Psoas muscle (tissue), 8 donors: ENCODE measurements at places on chromosomes 11 and 22.
A peak's percentile ranks its signal among the peaks of the same experiment; 100 is the strongest.

- DNase-seq = no peak
These were observed 63.2 kb downstream of the PARVA start for GRCh38 chr11:12440565-12440964.

- DNase-seq = peak; percentile 62
These were observed 1.0 kb upstream of the SESN3 start for GRCh38 chr11:95231881-95232605.

GRCh38 chr11:92222701-92223100, 1.9 kb upstream of the FAT3 start:
- DNase-seq = no peak

DNA sequence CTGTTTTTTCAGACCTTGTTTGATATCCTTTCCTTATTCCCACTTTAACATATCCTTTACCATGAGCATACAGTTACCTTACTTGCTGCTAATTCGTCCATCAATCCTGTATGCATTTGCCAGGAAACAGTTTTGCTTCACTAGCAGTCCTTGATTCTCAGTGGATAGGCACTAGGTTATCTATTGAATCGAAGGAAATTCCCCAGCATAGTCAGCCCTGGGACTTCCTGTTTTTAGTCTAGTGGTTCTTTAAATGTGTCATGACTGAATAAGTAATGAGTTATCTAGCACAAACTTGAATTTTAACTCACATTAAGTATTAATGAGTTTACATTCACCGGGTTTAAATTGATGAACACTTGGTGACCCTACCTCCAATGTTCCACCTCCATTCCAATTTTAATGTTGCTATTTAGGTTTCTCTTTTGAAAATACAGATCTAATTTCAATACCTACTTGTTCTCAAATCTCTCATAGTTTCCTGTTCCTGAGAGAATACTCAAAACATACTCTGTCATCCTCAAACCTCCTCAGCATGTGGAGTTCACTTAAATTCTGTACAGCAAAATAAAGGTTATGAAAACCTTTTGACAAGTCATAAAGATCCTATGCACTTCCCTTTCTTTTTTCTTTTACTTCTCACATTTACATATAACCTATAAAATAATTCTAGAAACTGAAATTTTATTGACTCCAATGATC, 1375.1 kb upstream of the TENM4 start:
- no peak for DNase-seq

DNA sequence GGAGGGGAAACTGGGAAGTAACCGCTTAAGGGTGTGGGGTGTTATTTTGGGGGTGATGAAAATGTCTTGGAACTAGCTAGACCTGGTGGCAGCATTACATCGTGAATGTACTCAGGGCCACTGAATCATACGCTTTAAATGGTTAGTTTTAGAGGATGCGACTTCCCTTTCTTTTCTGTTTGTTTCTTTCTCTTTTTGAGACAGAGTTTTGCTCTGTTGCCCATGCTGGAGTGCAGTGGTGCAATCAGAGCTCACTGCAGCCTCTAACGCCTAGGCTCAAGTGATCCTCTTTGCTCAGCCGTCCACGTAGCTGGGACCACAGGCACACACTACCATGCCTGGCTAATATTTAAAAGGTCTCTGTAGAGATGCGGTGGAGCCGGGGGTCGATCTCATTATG, 5.6 kb upstream of the MIAT start:
- DNase-seq = no peak

GRCh38 chr11:43738600-43739409, 58.3 kb downstream of the HSD17B12 start:
- no peak for DNase-seq

DNA sequence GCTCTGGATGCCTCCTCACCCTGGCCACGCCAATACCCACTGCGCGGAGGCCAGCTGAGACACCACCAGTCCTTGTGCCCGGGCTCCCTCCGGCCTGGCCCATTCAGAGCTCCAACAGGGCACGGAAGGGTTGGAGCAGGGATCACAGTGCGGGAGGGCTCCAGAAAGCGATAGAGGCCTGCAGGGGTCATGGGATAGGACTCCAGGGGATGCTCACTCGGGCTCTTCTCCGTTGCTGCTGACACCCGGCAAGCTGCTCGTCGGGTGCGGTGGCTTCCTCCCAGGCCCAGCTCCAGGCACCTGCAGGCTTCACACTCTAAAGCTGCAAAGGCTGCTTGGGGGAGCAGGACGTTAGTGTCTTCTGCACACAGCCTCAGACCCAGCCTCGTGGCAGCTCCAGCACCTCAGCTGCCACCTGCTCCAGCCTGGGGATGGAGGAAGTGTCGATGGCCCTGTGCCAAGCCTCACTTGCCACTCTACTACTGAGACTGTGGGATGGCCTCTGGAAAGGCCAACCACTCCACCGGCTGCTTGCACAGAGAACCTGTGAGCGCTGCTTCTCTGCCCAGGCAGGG, 10.6 kb downstream of the WNT7B start:
- no peak for DNase-seq

GRCh38 chr11:122089111-122089510, 26.9 kb downstream of the BLID start:
- no peak for DNase-seq

GRCh38 chr11:65711785-65712632, at the start of gene KAT5:
TSS of gene KAT5 (plus strand) at chr11:65712252. CDS start at chr11:65712268, 16 bp downstream.
- DNase-seq = peak; percentile 99

DNA sequence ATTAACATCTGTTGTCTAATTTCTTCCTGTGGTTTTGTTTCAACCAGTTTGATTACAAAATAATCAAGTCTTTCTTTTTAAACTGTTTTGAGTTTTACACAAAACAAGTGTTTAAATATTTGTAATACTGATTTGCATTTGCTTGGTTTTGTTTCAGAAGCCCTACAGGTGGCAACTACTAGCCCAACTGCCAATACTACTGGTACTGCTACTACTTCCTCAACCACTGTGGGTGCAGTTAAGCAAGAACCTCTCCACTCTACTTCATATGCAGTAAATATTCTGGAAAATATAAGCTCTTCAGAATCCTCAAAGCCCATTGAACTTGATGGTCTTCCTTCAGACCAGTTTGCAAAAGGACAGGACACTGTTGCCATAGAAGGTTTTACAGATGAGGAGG, 61.1 kb downstream of the QSER1 start:
- no peak for DNase-seq

GRCh38 chr22:19787849-19788141, 27.2 kb downstream of the TBX1 start:
- no peak for DNase-seq

- DNase-seq = peak; percentile 56
These were observed 31.4 kb upstream of the BRSK2 start for GRCh38 chr11:1358286-1358685.

GRCh38 chr11:9506489-9507276, 45.9 kb downstream of the ZNF143 start:
- DNase-seq = peak; percentile 71

- no peak for DNase-seq
These were observed 2191.2 kb downstream of the LRRC4C start for GRCh38 chr11:39268176-39268690.

- no peak for DNase-seq
These were observed 182.7 kb downstream of the ADAMTS15 start for GRCh38 chr11:130631119-130631518.

DNA sequence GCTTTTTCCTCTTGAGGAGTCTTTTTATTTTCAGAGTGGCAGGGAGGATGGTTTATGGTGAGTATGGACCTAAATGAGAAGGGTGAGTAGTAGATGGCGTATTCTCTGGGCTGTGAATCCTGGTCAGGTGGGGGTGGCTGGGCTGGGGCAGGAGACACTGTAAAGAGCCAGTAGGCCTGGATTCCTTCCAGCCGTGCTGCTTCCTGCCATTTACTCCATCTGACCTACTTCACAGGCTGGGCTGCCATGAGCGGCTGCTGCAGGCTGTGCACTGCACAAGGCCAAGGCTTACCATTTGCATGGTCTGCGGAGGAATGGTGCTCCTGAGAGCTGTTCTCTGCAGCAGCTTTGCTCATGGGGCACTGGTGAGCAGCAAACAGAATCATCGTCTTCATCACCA, 297.6 kb downstream of the KIRREL3 start:
- DNase-seq = no peak

GRCh38 chr22:30947173-30947815, 21.3 kb downstream of the MORC2 start:
- DNase-seq = no peak

DNA sequence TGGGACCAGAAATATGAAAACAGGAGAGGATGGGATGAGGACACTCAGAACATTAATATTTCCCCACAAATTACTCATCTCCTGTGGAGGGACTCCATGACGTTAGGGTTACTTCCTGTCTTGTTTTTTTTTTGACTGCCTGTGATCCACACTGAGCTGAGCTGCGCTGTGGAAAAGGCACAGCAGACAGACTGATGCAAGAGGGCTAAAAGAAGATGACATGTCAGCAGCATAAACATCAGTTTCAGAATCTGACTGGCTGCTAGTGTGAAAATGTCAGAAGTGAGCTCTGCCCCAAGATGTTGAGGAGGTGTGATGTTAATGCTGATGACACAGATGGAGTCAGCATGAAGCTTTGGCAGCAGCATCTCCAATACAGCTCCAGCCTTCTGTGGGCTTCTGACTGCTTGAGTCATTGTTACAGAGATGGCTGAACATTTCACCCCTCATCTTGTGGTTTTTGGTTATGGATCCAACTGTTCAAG, 286.8 kb downstream of the BLID start:
- peak; percentile 32 for DNase-seq

- DNase-seq = no peak
These were observed 196.3 kb upstream of the NARS2 start for GRCh38 chr11:78770931-78771330.

DNA sequence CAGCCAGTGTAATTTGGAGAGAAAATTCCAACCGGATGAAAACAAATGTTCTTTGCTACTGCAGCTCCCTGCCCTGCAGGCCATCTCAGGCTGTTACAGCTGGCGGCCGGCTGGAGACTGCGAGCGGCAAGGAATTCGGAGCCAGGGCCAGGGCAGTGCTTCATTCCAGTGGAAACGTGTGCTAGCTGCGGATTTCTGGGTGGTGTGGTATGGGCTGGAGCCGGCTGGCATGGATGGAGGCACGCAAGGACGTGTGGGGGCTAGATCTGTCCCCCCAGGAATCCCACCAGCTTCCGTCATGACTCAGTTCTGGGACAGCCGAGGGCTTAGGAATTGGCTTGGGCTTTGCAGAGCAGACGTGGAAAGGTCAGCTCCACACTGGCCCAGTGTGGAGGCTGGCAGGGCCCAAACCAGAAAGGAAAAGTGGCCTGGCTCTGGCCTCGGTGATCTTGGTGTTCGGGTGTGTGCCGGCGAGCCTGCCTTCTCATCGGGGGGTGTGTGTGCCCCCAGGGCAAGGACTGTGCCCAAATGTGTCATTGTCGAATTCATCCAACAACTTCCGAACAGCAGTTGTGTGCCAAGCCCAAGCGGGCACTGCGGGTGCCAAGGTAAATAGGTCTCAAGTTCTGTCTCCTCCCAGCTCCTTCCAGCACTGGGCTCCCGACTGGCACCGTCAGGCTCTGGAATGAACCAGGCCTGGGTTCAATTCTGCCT, 48.1 kb upstream of the SHISAL1 start:
- peak; percentile 54 for DNase-seq

GRCh38 chr11:116219171-116219635, 553.6 kb downstream of the BUD13 start:
- no peak for DNase-seq
